Activated CD8-positive, alpha-beta memory T cell treated with anti-CD3 and anti-CD28 coated beads, Interleukin-2, amount 10 ng/mL, durations not matched to agents 7 days and 5 days (primary cell): ENCODE measurements at places on chromosomes 5 and 9.
A peak's percentile ranks its signal among the peaks of the same experiment; 100 is the strongest.

GRCh38 chr9:5696884-5697283 lies 68.0 kb downstream of the RIC1 start:
- DNase-seq = no peak

DNA sequence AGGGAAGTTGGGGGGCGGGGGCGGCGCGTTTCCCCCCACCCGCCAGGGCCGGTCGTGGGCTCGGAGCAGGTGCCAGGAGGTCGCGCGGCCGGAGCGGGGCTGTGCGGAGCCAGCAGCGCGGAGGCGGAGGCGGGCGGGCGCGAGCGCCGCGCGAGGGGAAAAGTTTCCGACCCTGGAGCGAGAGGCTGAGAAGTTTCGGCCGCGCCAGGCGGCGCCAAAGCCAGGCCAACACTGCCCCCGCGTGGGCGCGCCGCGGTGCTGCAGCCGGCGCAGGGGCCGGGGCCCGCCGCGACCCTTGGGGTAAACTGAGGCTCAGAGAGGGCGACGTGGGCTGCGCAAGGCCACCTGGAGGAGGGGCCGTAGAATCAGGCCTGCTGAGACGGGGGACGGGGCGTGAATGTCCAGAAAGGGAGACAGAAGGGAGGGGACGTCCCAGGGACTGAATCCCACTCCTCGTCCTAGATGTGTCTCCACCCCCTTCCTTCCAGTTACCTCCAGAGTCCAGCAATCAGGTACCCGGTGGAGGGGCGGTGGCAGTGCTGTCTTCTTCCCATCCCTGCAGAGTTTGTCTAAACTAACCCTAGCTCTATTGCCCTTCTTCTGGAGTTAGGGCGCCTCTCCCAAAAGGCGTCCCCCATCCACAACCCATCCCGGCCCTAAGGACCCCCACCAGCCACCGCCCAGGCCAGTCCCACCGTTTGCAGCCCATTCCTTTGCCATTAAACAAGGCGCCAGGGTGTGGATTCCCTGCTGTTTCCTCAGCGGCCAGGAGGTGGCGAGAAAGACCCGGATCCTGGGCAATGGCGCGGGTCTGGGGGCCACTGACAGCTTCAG lies 10.2 kb downstream of the C9orf50 start:
- DNase-seq = peak; percentile 78

DNA sequence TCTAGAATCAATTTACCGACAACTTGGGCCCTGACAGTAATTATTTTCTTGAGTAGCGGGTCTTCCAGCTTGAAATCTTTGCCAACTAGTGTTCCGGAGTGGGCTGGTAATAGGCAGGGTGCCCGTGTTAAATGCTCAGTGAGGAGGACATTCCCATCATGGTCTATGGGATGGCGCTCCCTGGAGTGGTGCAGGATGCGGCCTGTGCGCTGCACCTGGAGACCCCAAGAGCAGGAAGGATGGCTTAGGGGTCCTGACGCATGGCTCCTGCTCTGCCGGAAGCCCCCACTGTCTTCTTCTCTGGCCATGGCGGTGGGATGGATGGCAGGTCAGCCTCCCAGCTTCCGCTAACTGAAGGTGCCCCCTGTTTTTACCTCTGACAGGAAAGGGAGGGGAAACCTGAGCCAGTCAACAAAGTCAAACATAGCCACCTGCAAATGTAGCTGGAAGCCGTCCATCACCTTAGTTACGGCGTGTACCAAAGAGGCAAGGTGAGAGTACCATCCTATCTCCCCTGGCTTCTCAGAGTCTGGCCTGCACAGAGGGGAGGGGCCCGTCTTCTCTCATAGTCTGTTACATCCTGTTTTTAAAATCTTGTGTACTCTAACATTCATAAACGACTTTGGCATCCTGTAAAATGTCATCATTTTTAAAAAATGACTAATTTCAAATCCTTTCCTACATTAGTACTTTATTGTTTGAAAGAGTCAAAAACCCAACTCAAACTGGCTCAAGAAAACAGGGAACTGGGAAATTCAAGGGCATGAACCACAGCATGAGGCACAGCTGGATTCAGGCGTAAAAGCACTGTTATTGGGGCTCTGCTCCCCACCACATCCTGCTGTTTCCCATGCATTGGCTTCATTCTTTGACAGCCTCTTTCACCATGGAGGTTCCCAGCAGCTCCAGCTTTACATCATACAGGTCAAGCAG lies 28.5 kb upstream of the UNC5A start:
- no peak for DNase-seq

DNA sequence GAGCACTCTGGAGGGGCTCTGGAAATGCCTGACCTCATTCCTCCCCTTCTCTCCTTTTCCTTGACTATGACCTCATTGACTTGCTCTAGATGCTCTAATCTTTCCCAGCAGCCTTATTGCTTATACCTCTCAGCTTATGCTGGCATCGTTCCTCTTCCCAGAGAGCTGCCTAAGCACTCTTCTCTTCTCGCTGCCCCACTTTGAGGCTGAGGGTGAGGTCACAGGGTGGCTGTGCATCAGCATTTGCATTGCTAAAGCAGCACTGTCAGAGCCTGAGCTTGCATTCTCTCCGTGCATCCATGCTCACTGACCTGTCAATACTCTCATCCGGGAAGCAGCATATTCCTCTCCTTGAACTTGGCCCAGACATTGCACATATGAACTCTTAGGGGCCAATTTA lies 96.4 kb upstream of the NTRK2 start:
- no peak for DNase-seq

DNA sequence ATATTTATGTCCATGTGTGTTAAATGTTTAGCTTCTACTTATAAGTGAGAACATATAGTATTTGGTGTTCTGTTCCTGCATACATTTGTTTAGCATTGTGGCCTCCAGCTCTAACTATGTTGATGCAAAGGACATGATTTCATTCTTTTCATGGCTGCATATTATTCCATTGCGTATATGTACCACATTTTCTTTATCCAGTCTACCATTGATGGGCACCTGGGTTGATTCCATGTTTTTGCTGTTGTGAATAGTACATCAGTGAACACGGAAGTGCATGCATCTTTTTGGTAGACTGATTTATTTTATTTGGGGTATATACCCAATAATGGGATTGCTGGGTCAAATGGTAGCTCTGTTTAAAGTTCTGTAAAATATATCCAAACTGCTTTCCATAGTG lies 359.0 kb downstream of the SLCO4C1 start:
- DNase-seq = no peak

- peak; percentile 89 for DNase-seq
Measured at GRCh38 chr9:95317119-95317892, at the start of gene FANCC. TSS of gene FANCC (minus strand) at chr9:95317709. CDS start at chr9:95249291, 68,418 bp downstream.

DNA sequence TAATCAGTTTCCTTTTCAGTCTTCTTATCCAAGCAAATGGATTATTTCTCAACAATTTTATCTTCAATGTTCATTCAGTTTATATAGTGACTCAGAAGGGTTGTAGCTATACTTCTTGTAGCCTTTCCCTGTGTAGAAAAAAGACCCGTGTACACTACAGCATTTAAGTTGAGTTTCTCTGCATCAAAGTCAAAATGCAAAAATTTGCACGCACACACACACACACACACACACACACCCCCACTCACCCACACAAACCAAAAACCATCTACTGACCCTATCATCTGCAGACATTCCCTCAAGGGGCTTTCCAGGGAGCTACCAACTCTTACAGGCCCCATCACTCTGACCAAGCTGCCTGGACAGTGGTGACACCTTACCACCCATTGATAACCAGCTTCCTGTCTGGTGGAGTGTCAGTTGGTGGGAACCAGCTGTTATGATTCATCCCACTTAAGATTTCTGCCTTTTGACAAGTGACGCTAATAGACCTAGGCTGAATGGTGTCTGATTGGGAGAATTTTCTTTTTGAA lies 12.2 kb upstream of the ELL2 start:
- peak; percentile 79 for DNase-seq

DNA sequence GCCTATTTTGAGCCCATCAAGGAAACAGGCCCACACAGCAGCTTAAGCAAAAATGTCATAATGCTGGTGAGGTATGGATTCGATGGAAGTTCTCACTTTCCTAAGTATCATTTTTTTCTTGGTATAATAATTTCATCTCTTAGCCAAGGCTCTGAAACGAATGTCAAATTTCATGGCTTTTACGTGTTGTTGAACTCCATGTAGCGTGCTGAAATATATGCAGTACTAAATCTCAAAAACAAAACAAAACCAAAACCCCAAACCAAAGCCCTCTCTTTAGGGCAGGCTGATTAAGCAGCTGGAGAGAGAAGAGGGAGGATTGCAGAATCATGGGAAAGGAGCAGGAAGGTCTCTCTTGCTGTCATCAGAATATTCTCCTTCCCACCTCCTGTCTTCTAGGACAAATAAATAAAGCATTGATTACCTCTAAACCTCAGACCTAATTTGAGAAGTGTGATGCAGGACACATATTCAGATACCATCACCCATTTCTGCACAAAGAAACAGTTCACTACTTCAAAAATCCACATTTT lies 58.3 kb downstream of the TMEM174 start:
- no peak for DNase-seq

- DNase-seq = no peak
Measured at GRCh38 chr5:176414704-176415103, 1.6 kb downstream of the CLTB start.

DNA sequence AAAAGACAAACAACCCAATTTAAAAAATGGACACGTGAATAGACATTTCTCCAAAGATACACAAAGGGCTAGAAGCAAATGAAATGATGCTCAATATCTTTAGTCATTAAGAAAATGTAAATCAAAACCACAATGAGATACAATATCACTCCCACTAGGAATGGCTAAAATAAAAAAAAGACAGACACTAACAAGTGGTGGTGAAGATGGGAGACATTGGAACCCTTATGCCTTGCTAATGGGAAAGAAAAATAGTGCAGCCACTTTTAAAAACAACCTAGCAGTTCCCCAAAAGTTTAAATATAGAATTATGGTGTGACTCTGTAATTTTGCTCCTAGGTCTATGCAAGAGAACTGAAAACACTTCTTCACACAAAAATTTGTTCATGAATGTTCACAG lies 40.7 kb downstream of the SH3TC2 start:
- no peak for DNase-seq

DNA sequence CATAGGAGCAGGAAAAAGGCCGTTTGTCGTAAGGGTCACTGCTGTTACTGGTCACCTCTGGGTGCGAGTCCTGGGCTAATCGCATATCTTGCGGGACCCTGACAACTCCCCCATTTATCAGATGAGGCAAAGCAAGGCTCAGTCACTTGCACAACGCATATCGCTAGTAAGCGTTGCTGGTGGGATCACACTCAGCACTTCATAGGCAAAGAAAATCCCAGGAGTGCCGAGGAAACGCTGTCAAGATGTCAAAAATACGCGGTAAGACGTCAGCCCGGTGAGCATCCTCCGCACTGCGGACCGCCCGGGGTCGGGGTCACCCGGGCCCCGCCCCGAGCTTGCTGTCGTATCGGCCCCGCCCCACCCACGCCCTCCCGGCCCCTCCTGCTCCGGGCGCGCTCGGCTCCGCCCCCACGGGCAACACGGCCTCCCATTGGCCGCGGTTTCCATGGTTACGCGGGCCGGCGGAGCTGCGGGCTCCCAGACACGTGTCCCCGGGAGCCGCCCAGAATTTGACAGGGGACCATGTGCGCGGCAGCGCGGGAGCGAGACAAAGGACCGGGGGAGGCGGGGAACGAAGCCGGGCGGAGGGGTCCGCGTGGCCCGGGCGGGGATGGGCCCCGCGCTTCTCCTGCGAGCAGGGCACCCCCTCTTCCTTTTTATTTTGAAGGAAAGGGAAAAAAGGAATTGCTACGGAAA lies 80.2 kb upstream of the IER5L start:
- DNase-seq = peak; percentile 93

GRCh38 chr5:142290577-142291299 lies 34.1 kb downstream of the SPRY4 start:
- no peak for DNase-seq

DNA sequence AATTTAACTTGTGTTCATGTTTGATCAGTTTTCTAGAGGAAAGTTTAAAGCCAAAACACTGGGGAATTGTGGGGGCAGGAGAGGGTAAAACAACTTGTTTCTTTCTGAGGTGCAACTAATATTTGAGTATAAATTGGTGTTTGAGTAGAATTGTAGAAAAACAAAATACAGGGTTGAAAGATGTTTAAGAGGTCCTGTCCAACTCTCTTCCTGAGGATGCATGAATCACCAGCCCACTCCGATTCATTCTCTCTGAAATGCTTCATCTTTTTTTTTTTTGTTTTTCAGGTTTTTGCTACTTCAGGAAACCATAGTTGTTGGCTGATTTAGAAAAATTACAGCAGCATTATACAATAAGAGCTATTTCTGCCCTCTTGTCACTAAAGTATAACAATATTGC lies 42.4 kb upstream of the TMC1 start:
- DNase-seq = no peak

DNA sequence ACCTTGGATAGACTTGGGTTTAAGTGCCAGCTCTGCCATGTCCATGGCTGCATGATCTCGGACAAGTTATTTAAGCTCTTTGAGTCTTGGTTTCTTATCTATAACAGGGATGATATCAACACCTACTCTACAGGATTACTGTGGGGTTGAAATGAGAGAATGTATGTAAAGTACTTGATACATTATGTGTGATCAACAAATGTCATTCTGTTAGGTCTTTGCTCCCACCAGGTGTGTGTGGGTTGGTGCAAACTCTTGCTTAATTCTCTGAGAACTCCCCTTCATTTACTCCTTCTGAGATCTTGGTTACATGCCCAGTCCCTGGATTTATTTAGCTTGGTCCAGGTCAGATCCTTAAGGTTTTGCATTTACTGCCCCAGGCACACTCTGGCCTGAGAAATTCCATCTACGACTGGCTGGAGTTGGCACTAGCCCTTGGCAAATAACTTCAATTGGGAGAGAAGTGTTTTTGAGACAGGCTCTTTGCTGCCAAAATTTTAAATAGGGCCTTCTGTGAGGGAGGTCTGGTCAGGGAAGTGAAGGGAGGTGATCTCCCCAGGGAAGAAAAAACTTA lies 63.5 kb upstream of the KLF9 start:
- no peak for DNase-seq

GRCh38 chr5:102890133-102890532 lies 135.0 kb downstream of the PAM start:
- no peak for DNase-seq

GRCh38 chr5:132209131-132209530 lies 18.5 kb downstream of the P4HA2 start:
- DNase-seq = no peak

DNA sequence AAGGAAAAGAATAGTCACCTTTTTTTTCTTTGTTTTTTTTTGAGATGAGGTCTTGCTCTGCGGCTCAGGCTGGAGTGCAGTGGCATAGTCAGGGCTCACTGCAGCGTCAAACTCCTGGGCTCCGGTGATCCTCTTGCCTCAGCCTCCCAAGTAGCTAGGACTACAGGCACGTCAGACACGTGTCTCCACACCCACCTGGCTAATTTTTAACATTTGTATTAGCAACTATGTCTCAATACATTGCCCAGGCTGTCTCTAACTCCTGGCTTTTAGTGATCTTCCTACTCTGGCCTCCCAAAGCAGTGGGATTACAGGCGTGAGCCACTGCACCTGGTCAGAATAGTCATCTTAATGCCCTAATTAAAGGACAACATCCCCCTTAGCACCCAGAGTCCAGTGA lies 54.4 kb upstream of the CTSL start:
- no peak for DNase-seq

DNA sequence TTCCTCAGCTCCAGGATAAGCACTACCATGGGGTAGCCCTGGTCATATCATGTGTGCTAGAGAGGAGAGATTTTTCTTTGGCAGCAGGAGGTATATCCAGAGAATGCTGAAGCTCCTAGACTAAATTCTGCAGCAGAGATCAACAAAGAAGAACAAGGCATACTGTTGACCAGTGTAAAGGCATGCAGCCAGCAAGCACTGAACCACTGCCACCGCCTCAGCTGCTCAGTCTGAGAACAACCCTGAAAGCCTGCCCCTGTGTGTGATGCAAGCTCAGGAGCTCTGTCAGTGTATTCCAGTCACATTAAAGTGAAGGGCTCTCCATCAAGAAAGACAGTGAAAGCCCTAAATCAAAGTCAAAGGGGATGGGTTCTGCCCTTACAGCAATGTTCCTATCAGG lies 439.5 kb upstream of the CD180 start:
- DNase-seq = no peak
